ENCODE measurements at places on chromosomes 12 and 14.

- DNase-seq: peak; percentile 80
Observed at GRCh38 chr12:118103601-118104382, at the start of gene VSIG10. VSIG10 (minus strand) TSS chr12:118104011; CDS start chr12:118103671, 340 bp downstream.

DNA sequence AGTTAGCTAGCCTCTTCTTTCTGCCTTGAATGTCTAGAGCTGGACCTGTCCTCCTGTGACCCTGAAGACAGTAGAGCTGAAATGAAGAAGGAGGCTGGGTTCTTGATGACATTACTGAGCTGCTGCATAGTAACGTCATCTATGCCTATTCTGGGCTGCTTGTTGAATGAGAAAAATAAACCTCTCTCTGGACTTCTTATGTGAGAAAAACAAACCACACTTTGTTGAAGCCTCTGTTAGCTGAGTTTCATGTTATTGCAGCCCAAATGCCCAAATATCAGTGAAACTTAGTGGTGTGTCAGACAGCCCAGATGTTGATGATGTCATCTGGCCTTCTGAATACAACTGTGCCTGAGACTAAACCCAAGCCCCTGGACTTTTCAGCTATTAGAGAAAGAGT, 67.0 kb upstream of the MAX start:
- DNase-seq: no peak

DNA sequence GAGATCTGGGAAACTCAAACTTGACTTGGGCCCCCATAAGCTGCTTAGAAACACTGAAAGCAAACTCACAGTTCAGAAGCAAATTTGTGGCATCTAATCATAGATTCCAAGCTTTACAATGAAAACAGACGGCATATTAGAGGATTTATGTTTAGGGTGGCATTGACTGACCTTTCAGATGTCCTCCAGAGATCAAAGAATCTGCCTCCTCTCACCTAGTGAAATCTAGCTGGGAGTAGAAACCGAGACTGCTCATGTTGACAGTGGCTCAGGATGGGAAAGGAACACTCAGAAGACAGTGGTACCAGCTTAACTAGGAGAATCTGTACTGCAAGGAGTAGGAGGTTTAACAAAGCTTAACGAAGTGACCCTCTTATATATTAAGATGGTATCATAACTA, 345.0 kb downstream of the GXYLT1 start:
- no peak for DNase-seq

GRCh38 chr14:75247286-75247922, 31.2 kb upstream of the FOS start:
- DNase-seq: no peak

Data from ascending aorta (tissue), 2 donors.